EH (cell line): ENCODE measurements at places on chromosomes 3 and 15.

DNA sequence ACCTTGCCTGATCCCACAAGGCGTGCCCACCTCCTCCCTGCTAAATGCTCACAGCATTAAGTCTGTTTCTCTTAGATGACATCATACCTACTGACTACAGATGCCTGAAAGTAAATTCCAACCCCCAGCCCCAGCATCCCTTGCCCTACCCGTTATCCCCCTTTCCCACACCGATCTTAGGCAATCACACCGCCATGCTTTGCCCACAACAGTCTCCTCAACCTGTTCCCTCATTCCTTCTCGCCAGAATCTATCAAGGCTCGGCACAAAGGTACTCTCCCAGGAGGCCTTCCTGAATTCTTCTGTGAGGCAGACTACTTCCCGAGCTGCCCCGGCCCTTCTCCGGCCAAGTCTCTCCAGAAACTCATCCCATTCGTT, 789 bp upstream of the SEC61A1 start:
- peak; percentile 39 for DNase-seq

DNA sequence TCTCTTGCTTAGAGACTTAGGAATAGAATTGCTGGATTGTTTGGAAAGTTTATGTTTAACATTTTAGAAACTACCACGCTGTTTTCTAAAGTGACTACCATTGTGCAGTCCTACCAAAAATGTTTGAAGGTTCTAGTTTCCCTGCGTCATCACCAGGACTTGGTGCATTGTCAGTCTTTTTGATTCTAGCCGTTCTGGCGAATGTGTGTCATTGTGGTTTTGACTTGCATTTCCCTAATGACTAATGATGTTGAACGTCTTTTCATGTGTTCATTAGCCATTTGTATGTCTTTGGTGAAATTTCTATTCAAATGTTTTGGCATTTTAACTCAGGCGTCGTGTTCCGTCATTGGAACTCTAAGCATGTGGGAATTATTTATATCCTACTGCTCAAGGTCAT, 58.0 kb downstream of the CHD2 start:
- peak; percentile 46 for DNase-seq

DNA sequence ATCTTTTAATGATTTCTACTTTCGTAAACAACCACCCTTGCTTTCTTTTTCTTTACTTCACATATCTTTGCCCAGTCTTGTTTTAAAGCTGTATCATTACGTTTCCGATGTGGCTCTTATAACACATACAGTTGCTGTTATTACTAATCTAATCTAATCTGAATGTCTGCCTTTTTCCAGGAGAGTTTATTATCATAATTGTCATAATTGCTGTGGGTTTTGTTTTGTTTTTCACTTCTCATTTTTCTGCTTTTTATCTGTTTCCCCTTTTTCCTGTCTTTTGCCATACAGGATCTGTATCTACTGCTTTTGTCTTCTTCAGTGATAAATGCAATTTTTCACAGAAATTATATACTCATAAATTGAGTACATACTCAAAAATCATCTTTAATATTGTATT, 24.9 kb downstream of the HACL1 start:
- no peak for DNase-seq

GRCh38 chr3:127410678-127411077, 122.8 kb upstream of the PRR20G start:
- DNase-seq, result no peak

DNA sequence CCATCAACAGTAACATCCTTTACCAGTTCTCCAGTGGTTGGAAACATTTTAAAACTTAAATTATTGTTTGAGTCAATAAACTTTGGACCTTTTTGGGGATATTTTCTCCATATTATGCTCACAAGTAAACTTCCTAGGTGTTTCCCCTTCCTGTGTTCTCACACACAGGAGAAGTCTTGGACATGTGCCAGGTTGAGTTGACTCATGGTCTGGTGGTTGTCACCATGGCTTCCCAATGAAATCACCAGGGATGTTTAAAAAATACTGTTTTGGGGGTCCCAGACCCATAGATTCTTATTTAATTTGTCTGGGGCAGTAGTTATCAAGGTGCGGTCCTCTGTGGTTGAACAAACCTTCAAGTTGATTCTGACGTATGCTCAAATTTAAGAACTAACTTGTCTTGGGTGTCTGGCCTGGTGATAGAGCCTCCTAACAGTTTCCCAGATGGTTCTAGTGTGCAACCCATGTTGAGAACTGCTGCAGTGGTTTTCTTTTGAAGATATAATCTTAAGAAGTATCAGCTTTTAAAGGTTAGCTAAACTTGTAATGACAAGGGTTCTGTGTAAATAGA, 291.8 kb downstream of the EDEM1 start:
- DNase-seq, result no peak

DNA sequence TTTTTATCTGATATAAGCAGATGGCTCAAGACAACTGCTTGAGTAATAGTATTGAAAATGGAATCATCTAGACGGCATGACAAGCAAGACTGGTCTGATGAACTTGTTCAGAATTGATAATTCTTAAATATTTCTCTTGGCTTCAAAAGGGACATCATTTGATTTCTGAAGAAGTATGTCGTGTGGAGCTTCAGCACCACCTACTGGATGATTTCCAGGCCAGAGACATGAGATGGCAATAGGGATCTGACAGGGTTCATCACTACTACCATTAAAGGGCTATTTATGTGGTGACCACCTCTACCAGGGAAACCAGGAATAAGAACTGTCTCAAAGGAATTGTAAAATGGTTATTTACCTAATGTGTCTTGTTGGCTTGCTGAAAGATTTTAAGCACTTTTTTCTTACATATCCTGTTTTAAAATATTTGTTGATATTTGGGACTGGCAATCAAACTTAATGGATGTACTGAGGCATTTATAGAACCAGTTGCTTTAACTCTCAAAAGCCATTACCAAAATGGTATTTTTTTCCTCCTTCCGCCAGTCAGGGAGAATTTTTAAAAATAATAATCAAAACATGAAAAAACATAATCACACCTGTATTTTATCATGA, 99.5 kb upstream of the FAM98B start:
- DNase-seq, result peak; percentile 75

- DNase-seq, result no peak
Measured at GRCh38 chr3:151201051-151201730, 1.8 kb downstream of the GPR171 start.

DNA sequence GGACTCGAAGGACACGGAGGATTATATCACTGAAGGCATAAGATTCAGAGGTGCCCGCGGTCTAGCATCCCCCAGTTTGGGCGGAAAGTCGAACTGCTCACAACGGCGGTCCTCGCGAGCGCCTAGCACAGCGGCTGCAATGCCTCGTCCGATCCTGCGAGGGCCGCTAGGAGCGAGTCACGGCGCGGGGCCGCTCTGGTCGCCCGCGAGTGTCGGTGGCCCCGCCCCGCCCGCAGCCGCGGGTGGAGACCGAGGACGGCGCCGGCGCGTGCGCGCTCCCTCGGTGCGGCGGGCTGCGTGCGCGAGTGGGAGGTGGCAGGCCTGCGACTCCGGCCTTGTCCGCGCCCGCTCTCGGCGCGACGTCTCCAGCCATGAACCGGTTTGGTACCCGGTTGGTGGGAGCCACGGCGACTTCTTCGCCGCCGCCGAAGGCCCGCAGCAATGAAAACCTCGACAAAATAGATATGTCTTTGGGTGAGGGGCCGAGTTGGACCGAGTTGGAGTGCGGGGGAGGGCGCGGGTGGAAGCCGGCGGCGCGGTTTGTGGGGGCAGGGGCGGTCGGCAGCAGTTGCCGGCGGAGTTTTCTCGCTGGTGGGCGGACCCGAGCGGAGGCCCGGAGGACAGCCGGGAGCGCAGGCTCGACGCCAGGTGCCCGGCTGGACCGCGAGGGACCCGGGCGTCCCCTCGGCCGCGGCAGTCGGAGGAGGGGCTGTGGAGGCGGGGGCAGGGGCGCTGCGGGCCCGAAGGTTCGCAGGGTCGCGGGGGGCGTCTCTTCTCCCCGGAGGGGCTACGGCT, at the start of gene FYTTD1:
FYTTD1 (plus strand) TSS at position 283 of the 795 bp plus-strand sequence; CDS start at position 372, 89 bp downstream.
- DNase-seq, result peak; percentile 88
